ENCODE measurements at places on chromosomes 11 and 22.

DNA sequence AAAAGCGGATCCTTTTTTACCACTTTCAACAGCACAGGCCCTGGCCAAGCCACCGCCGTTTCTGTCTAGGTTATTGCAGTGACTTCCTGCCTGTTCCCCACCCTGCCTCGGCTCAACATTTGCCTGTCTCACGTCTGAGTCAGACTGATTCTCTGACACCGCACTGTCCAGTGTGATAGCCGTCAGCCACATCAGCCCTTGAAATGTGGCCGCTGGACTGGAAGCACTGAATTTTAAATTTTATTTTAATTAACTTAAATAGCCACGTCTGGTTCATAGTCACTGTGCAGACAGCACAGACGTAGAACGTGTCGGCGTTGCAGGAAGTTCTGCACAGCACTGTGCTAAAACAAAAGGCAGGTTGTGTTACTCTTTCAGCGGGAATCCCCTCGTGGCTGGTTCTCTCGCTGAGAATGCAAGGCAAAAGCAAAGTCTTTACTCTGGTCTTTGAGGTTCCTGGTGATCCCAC lies 56.3 kb upstream of the ADSL start:
- DNase-seq: peak; percentile 87

DNA sequence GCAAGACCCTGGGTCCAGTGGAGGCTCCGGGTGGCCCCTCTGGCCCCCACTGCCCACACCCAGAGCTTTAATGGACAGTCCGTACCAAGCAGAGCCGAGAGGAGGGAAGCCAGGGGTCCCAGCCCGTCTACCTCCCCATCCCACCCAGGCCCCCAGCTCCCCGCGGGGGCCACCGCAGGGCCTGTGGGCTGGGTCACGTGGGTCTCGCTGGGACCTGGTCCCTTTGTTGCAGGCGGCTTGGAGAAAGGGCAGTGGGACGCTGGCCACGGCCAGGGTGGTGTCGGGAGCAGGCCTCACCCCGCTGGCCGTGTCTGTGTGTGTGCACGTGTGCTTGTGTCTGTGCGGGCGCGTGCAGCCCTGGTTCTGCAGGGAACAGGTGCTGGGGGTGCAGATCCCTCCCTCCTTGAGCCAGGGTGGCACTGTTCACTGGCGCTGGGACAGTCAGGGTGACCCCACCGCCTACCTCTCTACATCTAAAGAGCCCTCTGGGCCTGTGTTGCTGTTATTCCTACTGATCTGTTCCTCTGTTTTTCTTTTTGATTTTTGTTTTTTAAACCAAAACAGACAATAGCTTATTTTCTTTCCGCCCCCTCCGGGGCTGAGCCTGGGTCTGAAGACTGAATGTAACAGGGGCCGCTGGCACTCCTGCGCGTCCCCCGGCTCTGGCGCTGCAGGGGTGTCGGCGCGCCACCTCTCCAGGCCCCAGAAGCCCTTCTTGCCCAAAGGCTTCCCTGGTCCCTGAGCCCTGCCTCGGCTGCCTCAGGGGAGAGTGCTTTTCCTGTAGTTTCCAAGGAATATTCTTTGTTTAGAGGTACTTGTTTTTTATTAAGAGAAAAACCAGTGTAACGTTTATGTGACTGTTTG lies 20.1 kb upstream of the TMEM191C start:
- no peak for DNase-seq

DNA sequence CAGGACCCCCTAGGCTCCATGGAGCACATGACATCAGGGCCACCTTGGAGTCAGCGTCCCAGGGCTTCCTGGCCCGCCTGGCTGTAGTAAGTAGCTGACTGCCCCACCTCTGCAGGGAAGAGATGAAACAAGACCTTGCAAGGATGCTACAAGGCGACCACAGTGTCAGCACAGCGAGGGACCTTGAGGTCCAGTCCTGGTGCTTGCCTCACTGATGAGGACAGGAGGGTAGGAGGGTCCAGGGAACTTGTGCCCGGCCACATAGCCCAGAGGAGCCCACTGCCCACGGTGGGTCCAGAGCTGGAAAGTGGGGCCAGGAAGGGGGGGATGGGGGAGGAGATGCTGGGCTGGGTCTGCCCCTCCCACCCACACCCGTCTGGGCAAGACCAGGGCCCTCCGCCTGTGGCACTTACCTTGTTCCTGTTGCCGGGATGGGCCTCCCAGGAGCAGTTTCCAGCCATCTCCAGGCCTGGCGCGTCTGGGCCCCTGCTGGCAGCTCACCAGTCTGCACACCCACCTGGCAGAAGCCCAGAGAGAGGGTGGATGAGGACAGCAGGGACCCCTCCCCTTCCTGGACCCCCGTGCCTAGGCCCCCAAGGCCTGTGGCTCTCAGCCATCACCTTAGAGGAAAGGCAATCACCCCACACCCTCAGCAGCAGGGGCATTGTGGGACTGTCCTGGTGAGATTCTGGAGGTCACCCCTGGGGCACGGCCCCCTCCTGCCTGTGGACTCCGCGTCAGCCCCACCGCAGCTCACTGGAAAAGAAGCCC lies 3.4 kb downstream of the MRGPRF start:
- DNase-seq: no peak

GRCh38 chr11:65059959-65060824 lies 1.8 kb upstream of the NAALADL1 start:
- DNase-seq: no peak
